AG04450 (cell line): ENCODE measurements at places on chromosomes 16 and 17. TPM values are rescaled to one million over a fixed set of nuclear protein-coding genes. Genes with fewer than 3 reads are reported as not detected.

DNA sequence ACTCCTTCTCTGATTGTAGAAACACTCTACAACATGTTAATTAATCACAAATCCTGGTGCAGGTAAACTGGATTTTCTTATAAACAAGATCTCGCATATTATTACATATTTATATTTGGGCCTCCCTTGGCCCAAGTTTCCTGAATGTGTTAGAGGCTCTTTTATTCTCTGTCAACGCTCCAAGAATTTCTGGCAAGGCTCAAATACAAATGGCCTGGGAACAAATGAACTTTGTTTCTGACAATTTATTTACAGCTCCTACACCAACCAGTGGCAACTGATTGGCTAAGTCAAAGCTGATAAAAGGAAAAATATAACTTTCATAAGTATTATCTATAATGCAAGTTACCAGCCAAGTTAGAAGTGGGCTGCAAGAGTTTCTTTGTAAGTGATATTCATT lies 64.9 kb upstream of the CORO6 start:
- DNase-seq, result no peak

- DNase-seq, result no peak
These were observed 254.3 kb downstream of the WWOX start for GRCh38 chr16:78353640-78354275.

DNA sequence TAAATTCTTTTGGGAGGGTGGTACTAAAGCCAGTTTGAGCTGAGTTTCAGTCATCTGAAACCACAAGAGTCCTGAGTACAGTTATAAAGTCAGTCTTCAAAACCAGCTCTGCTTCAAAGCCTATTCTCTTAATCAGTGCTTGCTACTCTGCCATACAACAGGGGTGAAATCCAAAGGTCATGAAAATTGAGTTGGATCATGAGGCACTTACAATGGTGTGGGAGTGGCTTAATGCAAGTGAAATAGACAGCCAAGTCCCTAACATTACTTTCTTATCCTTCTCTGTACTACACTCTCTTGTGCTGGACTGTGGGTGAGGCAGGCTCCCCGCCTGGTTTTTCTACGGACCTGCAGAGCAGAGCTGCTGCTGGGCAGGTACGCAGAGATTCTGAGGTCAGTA lies 12.4 kb downstream of the CBLN1 start:
- DNase-seq, result no peak

The GTF3C1 gene
- polyA plus RNA-seq, result 40.2 and 44.6 TPM in 2 replicates

The NTN1 gene
- polyA plus RNA-seq, result 0.05 and 0.16 TPM in 2 replicates

GRCh38 chr16:26019381-26020242 lies 327.9 kb downstream of the HS3ST4 start:
- no peak for DNase-seq

GRCh38 chr17:7020894-7021664 lies 1.8 kb upstream of the BCL6B start:
- DNase-seq, result no peak

GRCh38 chr16:81189100-81189664 lies 49.3 kb upstream of the BCO1 start:
- DNase-seq, result peak; percentile 23

GRCh38 chr16:75053791-75054555 lies 55.1 kb downstream of the ZNRF1 start:
- no peak for DNase-seq

- DNase-seq, result no peak
These were observed 907.5 kb downstream of the CDH8 start for GRCh38 chr16:61128545-61129323.

GRCh38 chr17:46002311-46002972 lies 3.4 kb downstream of the STH start:
- DNase-seq, result peak; percentile 16

DNA sequence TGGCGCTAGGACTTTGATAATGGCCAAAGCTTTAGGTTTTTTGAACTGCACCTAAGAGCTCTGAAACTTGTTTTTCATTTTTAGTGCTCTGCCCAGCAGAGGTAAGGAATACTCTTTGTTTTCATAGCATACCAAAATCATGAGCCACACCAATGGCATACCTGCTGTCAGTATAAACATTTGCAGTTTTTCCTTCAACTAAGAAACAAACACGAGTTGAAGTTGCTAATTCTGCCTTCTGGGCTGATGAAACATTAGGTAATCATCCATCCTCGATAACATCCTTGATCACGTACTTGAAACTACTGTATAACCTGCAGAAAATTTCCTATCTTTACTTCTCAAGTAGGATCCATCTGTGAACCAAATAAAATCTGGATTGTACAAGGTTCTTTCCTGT lies 20.6 kb upstream of the B4GALNT2 start:
- DNase-seq, result no peak

DNA sequence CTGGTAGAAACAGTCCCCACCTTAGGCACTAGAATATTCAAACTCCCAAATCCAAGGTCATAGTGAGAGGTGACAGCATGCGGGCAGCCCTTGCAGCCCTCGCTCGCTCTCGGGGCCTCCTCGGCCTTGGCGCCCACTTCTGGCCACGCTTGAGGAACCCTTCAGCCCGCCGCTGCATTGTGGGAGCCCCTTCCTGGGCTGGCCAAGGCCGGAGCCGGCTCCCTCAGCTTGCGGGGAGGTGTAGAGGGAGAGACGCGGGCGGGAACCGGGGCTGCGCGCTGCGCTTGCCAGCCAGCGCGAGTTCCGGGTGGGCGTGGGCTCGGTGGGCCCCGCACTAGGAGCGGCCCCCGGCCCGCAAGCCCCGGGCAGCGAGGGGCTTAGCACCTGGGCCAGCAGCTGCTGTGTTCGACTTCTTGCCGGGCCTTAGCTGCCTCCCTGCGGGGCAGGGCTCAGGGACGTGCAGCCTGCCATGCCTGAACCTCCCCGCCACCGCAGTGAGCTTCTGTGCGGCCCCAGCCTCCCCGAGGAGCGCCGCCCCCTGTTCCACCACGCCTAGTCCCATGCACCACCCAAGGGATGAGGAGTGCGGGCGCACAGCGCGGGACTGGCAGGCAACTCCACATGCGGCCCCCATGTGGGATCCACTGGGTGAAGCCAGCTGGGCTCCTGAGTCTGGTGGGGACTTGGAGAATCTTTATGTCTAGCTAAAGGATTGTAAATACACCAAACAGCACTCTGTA lies 45.0 kb downstream of the KPNA2 start:
- no peak for DNase-seq

GRCh38 chr17:42509841-42510240 lies 26.2 kb upstream of the NAGLU start:
- DNase-seq, result no peak

GRCh38 chr17:42608305-42609181 lies 631 bp downstream of the RETREG3 start:
- no peak for DNase-seq

The ENPP7 gene
- not detected in 2 replicates for polyA plus RNA-seq

GRCh38 chr17:66747578-66748275 lies 87.2 kb upstream of the CACNG5 start:
- DNase-seq, result peak; percentile 15

The NAGS gene
- polyA plus RNA-seq, result 0.93 and 1.1 TPM in 2 replicates

The TBC1D28 gene
- polyA plus RNA-seq, result not detected in 2 replicates

DNA sequence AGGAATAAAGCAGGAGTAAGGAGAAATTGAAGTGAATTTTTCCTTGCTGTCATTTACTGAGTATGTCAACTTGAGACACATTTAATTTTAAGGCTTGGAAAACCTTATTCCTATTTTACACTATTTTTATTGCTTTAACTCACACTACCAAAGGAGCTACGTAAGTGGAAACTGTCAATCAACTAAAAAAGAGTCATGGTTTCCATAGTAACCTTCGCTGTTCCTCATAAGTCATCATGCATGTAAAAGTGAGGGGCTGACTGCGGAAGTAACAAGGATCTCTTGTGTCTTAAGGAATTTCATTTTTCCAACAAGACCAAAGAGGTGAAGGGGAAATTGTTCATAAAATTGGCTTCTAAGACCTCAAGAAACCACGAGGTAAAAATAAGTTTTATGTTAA lies 516.2 kb upstream of the CA10 start:
- DNase-seq, result no peak

The PRR11 gene
- 15.0 and 20.2 TPM in 2 replicates for polyA plus RNA-seq

DNA sequence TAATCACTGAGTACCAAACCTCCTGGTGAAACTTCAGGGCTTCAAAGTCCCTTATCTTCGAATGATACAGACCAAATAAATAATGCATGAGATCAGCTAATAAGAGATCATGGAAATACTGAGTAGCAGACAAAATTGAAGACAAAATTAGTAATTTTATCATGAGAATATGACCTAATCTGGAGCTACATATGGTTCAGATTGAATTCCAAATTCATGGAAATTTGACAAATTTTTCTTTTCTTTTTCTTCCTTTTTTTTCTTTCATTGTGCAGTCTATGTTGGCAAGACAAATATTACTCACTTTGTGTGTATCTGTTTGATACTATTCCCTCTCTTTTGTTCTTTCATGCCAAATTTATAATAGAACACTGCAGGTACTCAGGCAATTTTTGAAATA lies 218.1 kb upstream of the KCNJ16 start:
- DNase-seq, result no peak

DNA sequence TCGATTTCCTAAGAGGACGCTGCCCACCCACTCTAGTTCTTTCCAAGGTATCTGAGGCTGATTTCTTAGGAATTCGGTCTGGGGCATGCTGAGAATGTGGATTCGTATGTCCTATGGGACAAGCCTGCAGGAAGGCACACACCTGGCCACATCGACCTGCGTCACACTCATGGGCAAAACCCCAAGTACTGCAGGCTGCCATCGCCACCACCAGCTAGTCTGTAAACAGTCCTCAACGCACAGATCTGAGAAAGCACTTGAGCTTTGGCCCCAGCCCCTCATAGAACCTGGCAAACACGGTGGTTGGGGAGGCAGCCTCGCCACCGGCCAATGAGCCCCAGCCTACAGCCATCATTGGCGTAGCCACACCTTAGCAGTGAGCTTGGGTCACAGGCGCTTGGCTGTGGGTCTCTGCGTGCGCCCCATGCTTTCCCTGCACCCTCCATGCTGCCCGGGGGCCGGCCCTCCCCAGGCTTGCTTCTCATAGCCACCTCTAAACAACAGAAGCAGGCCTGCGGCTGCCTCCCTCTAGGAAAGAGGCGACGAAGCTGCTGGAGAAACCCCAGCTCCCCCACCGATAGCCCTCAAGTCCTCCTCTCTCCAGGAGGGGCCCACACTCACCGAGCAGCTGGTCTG lies 75.1 kb downstream of the ZNF778 start:
- DNase-seq, result no peak
